ENCODE measurements at places on chromosomes 5 and 9.

GRCh38 chr5:141421489-141421855, 621 bp downstream of the PCDHGA11 start:
- no peak for DNase-seq

GRCh38 chr9:134968823-134969090, 51.0 kb upstream of the FCN1 start:
- no peak for DNase-seq

DNA sequence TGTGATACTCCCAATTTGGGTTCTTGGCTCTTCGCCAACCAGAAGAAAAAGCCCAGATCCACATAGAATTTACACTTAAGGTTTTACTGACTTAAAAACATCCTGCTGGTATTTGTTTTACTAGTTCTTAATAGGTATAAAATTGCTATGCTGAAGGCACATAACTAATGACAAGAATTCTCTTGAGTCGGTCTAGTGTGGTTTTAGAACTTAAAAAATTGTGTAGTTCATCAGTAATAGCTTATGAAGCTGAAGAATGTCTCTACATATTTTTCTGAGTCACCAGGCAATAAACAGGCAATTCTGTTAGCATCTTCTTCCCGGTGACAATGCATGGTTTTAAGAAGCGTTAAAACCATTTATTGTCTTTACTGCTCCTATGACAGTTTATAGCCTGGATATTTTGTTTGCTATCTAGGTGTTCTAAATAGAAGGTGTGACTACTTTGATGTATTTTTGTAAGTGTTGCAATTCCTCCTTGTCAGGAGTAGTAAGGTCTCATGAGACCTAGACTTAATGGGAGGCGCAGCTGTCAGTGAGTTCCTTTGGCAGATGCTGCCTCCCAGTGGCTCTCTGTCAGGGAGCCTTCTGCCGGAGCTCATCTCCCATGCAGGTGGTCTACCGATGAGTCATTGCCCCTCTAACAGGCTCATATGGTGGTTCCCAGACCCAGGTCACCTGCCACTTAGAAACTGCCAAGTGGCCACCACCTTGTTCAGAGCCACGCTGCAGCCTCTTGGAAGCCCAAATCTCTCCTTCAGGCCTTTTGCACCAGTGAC, 173.8 kb downstream of the MAST4 start:
- DNase-seq = no peak

GRCh38 chr9:71052287-71052686, 69.1 kb downstream of the TRPM3 start:
- DNase-seq = no peak

DNA sequence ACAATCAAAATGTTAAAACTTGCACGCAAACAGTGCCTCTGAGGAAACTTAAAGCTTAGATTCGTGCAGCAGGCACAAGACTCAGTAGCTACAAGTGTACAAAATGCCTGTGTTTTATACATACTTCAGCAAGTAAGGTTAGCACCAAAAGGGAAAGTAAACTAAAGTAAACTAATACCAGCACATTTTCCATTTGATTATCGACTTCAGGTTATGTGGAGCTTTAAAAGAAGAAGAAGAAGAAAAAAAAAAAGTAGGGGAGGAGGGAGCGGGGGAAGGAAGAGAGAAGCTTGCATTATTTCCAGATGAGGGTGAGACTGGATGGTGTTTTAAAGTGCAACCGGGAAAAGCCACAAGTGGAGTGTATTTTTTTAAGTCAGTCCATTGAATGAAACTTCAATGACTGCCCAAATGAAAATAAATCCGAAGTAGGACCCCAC, 596 bp upstream of the ADAMTS6 start:
- DNase-seq = no peak

Data from GF-D8 (cell line).